ENCODE measurements at places on chromosomes 3 and 15.
A peak's percentile ranks its signal among the peaks of the same experiment; 100 is the strongest.

DNA sequence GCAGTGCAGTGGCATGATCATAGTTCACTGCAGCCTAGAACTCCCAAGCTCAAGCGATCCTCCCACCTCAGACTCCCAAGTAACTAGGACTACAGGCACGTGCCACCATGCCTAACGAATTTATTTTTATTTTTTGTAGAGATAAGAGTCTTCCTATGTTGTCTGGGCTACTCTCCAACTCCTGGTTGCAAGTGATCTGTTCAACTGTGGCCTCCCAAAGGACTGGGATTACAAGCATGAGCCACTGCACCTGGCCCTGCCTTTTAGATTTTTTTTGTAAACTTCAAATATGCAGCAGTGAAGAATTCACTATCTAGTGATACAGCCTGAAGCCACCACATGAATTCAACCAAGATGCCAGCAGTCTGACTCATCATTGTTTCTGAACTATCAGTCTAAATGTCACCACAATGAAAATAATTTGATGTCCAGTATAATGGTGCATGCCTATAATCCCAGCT, 32.7 kb downstream of the UBXN7 start:
- no peak for DNase-seq

GRCh38 chr3:129312021-129312639, 33.5 kb downstream of the HMCES start:
- no peak for DNase-seq

DNA sequence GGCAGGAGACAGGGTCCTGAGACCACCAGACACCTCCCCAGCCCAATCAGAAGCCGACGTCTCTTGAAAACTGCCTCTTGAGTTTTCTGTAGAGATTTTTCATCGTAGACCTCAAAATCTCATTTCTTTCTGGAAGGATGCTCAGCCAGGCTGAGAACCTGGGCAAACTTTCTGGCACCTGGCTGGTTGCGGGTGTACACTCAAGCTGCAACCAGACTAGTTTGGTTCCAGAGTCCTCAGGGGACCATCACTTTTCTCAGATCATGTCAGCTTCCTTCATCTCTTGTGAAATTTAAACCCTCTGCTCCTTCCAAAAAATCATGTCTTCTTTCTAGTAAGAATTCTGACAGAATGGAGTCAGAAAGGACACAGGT, 45.1 kb downstream of the CMTM7 start:
- no peak for DNase-seq

- no peak for DNase-seq
Measured at GRCh38 chr3:173529062-173529711, 131.6 kb downstream of the NLGN1 start.

GRCh38 chr15:62719316-62719715, 323.2 kb upstream of the TPM1 start:
- DNase-seq: no peak

GRCh38 chr3:113084777-113085176, 94.0 kb downstream of the GTPBP8 start:
- no peak for DNase-seq

- DNase-seq: peak; percentile 20
Measured at GRCh38 chr3:190514413-190515153, 698 bp downstream of the IL1RAP start.

GRCh38 chr15:91168457-91168856, 68.4 kb downstream of the SV2B start:
- DNase-seq: no peak

DNA sequence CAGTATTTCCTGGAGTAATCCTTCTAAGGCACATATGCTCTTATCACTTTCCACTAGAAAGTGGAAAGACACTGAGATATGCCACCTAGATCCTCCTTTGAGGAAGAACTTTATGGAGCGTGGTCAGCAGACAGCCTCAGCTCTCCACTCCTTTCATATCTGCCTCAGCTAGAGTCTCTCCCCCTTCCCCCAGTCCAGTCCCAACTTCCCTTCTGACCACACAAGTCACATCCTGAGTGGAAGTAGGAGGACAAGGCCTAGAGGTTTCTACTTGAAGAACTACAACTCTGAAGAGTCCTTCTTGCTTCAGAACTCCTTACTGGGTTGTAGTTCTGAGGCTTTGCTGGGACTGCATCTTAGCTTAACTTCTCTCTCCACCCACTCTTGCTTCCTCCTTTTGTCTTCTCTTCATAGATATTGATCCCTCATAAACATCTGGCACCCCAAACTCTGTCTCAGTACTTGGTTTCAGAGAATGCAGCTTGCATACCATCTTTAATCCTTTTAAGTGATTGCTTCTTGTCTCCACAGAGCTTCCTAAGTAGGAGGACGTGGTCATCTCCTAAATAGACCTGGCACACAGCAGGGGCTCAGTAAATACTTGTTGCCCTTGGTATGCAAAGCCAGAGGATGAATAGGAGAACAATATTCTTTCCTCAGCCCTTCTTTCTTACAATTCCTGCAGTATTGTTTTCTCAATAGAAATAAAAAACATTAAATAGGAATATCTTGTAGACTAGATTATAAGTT, 109.6 kb downstream of the OXSM start:
- no peak for DNase-seq

- DNase-seq: no peak
Measured at GRCh38 chr3:9035473-9035872, 72.2 kb upstream of the RAD18 start.

Data from CD4-positive, alpha-beta T cell treated with Interleukin-15 for 4 hours (primary cell).